ENCODE measurements at places on chromosomes 13 and 19.

DNA sequence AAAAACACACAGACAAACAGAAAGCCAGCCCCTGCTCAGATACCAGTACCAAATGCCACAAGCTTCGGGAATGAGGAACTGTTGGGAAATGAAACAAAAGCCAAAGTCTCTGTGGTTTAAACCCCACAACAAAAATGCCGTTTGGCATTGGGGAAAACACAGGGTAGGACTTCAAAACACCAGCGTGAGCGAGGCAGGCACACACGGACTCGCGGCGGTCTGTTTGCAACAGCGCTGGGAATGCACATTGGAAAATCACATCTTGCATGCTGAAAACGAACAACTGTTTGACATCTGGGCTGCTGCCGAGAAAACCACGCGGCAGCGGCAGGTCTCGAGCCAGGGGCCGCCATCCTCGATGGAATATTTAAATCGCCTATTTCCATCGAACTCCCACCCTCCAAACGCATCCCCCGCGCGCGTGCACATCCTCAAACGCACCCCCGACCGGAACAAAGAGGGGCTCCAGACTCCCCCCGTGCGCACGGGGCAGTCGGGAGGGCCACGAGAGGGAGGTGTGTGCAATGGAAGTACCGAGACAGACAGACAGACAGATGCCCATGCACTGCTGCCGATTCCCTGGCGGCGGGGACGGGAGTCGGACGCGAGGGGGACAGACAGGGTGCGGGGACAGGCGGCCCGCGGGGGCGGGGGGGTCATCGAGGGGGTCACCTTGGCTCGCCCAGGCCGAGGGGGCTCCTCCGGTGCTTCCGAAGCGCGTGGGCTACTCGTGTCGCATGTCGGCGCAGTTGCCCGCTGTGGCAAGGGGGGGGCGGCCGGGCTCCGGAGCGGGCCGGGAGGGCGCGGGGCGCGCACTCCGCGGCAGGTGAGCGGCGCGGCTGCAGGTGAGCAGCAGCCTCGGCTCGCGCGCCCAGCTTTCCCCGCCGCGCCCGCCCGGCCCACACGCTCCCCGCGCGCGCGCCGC lies at the start of gene GPR12:
Gene GPR12 (minus strand): TSS at position 880 of the 925 bp plus-strand sequence. CDS start 959 bp downstream, outside the sequence.
- DNase-seq: no peak

- peak; percentile 37 for DNase-seq
Measured at GRCh38 chr19:35427187-35427586, 20.9 kb upstream of the FFAR2 start.

- DNase-seq: no peak
Measured at GRCh38 chr19:40677156-40677555, 13.3 kb downstream of the NUMBL start.

DNA sequence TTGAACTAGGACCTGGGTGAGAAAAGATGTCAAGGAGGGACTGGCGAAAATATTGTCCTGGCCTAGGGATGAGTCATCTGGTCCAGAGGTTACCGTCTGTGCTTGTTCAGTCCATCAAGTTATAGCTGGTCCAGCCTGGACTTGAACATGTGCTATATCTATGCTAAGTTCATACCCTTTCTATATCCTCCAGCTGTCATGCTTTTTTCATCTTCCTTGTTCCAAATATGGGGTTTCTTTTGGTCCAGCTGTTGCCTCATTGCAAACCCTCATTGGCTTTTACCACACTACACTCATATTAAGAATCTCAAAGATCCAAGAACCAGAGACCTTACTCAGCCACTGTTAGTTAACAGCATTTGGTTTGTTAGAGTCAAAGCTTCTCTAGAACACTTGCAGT lies 19.1 kb upstream of the KLF12 start:
- no peak for DNase-seq

DNA sequence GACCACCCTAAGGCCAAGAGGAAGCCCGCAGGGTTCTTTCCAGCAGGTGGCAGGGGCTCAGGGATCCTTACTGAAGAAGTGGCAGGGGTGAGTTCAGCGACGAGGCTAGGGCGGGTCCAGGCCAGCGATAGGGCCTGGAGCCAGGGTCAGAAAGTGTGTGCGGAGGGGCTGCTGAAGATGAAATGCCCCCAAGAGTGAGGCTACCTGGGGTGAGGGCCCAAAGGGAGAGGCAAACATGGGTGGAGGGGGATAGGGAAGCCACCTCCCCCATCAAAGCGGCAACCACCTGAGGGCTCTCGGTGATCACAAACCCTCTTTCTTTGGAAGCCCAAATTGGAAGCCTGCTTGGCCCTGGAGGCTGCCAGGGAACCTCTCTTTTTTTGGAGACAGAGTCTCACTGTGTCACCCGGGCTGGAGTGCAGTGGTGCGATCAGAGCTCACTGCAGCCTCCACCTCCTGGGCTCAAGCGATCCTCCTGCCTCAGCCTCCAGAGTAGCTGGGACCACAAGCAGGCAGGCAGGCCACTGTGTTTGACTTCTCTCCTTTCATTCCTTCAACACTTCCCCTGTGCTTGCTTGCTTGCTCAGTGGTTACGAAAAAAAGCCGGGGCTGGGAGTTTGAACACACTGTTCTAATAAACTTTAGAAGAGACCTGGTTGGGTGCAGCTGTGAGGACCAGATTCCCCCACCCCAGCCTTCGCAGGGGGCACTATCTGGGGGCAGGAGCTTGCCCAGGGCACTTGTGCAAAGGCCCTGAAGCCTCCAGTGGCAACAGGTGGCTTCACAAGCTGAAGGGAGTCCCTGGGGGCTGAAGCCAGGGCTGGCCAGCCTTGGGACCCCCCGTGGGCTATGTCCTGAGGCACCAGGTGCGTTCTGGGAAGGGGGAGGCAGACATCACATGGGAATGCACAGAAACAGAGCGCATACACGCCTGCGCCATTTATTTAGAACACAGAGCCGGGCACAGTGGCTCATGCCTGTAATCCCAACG lies 1.4 kb upstream of the ATP8B3 start:
- DNase-seq: no peak

DNA sequence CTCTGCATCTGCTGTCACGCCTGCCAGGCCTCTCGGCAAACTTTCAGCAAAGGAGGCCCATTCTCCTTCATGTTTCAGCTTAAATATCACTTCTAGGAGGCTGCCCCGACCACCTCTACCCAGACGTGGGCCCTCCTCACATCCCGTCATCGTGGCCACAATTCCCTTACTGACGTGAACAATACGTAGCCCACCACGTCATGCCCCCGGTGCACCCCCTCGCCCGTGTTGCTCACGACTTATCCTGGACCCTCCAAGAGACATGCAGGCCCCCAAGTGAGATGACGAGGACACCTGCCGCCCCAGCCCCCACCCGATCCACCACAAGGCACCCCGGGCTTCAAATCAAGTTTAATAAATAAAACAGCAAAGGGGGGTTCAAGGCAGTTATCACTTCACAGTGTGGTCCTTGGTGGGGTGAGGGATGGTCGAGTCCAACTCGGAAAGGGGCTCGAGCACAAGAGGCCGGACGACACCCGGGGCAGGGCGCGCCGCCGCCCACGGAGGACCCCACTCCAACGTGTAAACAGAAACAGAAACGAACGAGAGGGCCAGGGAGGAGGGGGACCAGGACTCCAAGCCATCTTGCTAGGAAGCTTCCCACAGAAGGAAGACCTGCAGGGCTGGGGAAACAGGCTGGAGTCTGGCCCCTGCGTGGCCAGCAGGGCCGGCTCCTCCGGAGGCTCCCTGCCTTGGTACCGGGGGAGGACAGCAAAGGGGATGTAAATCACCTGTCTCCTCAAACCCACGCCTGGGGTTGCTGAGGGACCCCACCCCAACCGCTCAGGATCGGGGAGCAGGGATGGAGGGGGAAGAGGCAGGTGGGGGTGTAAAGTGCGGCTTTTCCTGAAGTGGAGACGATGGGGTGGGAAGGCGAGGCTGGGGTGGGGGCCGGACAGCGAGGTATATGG lies 14.3 kb upstream of the PLPP2 start:
- no peak for DNase-seq

DNA sequence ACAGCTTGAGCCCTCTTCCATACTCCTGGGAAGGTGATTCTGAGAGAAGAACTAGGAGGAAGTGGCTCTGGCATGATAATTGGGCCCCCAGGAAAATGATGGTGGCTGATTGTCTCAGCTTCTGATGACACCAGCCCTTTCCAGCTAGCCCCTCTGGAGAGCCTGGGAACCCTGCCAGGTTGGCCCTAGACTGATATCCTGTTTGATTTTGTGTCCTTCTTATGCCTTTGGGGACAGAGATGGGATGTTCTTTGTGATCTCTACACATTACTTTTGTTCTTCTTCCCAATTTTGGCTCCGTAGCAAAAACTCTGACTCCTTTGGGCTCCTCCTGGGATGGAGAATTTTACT lies 39.7 kb downstream of the ERICH6B start:
- no peak for DNase-seq

Data from hepatocyte (in vitro differentiated cells).